ENCODE measurements at places on chromosomes 5 and 9.

GRCh38 chr5:5888284-5888683 lies 465.8 kb downstream of the ICE1 start:
- no peak overlapping the region for H3K4me3 ChIP-seq
- no peaks in the 10 kb centered on the region for H3K36me3 ChIP-seq
- no peaks in the 10 kb centered on the region for H3K27me3 ChIP-seq
- H3K4me1 ChIP-seq, result no peaks in the 10 kb centered on the region

- H3K27me3 ChIP-seq, result no peaks in the 10 kb centered on the region
- H3K36me3 ChIP-seq, result no peaks in the 10 kb centered on the region
- H3K27ac ChIP-seq, result no peak overlapping the region
- no peaks in the 10 kb centered on the region for H3K4me1 ChIP-seq
Observed at GRCh38 chr5:149792540-149793255, 62.6 kb downstream of the PPARGC1B start.

- H3K36me3 ChIP-seq, result no peaks in the 10 kb centered on the region
- peak; percentile 80 for DNase-seq
- no peaks in the 10 kb centered on the region for H3K27me3 ChIP-seq
- peak overlapping the region; percentile 80 for H3K4me3 ChIP-seq
- H3K4me1 ChIP-seq, result no peaks in the 10 kb centered on the region
Observed at GRCh38 chr5:32312197-32312594, 543 bp downstream of the MTMR12 start.

DNA sequence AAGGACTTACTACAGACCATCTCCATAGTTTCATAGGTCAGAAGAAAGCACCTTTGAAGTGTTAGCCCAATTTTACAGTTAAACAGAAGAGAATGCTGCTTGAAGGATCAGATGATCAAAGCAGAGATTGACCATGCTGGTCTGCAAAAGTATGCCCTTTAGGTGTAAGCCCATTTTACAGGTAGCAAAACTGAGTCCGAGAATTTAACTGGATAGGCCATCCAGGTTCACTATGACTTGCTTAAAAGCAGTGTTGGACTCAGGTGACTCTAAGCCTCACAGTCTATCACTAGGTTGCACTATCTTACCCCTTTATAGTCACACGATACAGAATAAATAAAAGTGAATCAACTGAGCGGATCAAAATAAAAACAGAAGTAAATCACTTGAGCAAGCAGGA lies 212.7 kb downstream of the DCP2 start:
- H3K27ac ChIP-seq, result no peak overlapping the region
- no peaks in the 10 kb centered on the region for H3K36me3 ChIP-seq
- no peak for DNase-seq
- H3K27me3 ChIP-seq, result no peaks in the 10 kb centered on the region
- no peak overlapping the region for H3K4me3 ChIP-seq

DNA sequence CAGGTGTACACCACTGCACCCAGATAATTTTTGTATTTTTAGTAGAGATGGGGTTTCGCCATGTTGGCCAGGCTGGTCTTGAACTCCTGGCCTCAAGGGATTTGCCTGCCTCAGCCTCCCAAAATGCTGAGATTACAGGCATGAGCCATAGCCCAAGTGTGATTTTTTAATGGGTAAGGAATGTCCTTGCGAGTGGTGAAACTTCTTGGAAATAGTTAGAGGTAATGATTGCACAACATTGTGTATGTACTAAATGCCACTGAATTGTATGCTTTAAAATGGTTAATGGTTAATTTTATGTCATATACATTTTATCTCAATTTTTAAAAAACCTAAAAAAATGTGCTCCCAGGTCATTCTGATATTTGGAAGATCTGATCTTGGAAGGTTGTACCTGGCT lies 59.9 kb upstream of the IL6ST start:
- peaks cover 19% of the 10 kb centered on the region for H3K4me1 ChIP-seq
- no peaks in the 10 kb centered on the region for H3K36me3 ChIP-seq
- H3K27ac ChIP-seq, result no peak overlapping the region
- no peak overlapping the region for H3K4me3 ChIP-seq

- H3K27me3 ChIP-seq, result no peaks in the 10 kb centered on the region
- H3K4me3 ChIP-seq, result no peak overlapping the region
- H3K4me1 ChIP-seq, result no peaks in the 10 kb centered on the region
- no peak overlapping the region for H3K27ac ChIP-seq
Observed at GRCh38 chr5:15722305-15722704, 222.3 kb downstream of the FBXL7 start.

DNA sequence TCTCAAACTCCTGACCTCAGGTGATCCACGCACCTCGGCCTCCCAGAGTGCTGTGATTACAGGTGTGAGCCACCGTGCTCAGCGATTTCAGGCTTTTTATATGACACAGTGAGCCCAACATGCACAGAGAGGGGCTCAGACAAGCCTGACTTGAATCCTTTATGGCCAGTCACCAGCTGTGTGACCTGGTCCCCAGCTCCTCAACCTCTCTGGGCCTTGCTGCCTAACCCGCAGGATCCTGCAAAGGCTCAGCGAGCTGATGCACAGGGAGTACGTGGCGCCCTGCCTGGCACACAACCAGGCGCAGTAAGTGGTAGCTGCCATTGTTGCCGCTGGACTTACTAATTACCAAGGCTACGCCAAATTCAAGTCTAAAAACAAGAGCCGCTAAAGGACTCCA lies 16.6 kb upstream of the NCS1 start:
- no peak overlapping the region for H3K4me3 ChIP-seq
- H3K36me3 ChIP-seq, result no peaks in the 10 kb centered on the region
- no peak for DNase-seq
- H3K27ac ChIP-seq, result no peak overlapping the region

DNA sequence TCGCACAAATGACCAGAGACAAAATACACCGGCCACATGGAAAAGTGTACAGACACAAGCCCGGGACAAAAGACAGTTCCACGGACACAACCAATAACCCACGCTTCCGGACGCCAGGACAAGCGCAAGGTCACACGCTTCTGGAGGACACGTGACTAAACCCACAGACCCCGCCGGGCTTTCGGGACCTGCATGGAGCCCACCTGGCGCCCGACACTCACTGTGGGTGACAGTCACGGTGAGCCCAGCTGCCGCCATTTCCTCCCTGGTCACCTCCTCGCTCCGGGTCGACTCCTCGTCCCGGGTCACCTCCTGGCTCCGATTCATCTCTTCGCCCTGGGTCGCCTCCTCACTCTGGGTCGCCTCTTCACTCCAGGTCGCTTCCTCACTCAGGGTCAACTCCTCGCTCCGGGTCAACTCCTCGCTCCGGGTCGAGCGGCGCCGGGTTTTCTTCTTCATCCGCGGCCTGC lies 470 bp downstream of the BAG1 start:
- peak; percentile 63 for DNase-seq
- peak overlapping the region; percentile 76 for H3K27ac ChIP-seq
- H3K36me3 ChIP-seq, result no peaks in the 10 kb centered on the region
- no peaks in the 10 kb centered on the region for H3K27me3 ChIP-seq
- H3K4me3 ChIP-seq, result peak overlapping the region; percentile 95

- H3K36me3 ChIP-seq, result no peaks in the 10 kb centered on the region
- H3K27ac ChIP-seq, result no peak overlapping the region
- H3K27me3 ChIP-seq, result no peaks in the 10 kb centered on the region
- no peak for DNase-seq
Observed at GRCh38 chr9:25412646-25413045, 265.6 kb downstream of the TUSC1 start.

DNA sequence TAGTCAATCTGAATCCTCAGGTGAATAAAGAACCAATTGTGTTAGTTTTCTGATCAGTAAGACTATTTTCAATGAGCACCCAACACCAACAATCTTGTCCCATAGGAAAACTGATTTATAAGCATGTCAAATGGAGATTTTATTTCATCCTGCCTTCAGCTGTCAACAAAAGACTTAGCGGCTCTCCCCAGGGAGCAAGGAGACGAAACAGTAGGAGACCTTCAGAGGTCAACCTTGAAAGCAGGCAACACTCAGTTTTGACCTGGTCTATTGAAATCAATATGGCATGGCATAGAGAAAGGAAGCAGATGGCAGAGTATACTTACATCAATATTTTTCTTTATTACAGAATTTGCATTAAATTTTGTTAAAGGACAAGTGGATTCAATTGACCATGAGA lies 34.1 kb downstream of the ZNF622 start:
- H3K4me3 ChIP-seq, result no peak overlapping the region
- no peaks in the 10 kb centered on the region for H3K4me1 ChIP-seq
- H3K36me3 ChIP-seq, result no peaks in the 10 kb centered on the region

- no peak for DNase-seq
- H3K36me3 ChIP-seq, result peaks cover 8% of the 10 kb centered on the region
- no peaks in the 10 kb centered on the region for H3K27me3 ChIP-seq
- no peaks in the 10 kb centered on the region for H3K4me1 ChIP-seq
- no peak overlapping the region for H3K4me3 ChIP-seq
- no peak overlapping the region for H3K27ac ChIP-seq
Observed at GRCh38 chr5:65812648-65813047, 90.6 kb downstream of the NLN start.

DNA sequence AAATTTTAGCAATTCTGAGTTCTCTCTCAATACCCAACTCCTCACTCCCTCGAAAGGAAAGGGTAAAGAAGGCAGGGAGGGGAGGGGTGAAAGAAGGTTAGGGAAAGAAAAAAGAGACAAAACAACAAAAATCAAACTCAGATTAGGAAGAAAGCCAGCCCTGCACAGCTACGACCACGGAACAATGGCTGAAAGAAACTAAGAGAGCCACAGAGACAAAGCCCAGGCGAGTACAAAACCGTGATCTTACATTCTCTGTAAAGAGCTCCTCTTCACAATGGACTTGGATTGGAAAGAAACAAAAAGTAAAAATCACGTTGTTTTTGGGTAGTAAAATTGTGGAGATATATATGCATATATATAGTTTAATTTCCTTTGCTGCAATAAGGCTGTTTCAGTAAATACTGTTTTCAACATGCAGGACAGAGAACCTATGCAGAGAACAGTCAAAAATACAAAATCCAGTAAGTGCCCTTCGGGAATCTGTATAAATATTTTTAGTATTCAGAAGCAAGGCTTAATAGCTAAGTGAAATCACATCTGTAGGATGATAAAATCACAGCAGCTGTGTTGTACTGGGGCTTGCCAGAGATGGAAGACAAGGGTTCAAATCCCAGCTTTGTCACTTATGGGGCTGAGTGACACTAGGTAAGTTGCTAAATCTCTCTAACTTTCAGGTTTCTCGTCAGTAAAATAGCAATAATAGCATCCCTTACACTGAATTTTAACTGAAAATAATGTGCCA lies 16.9 kb downstream of the PSMB7 start:
- H3K27me3 ChIP-seq, result no peaks in the 10 kb centered on the region
- H3K4me3 ChIP-seq, result no peak overlapping the region
- no peaks in the 10 kb centered on the region for H3K36me3 ChIP-seq
- no peak overlapping the region for H3K27ac ChIP-seq
- no peaks in the 10 kb centered on the region for H3K4me1 ChIP-seq
- no peak for DNase-seq

- peak overlapping the region; percentile 91 for H3K27ac ChIP-seq
- no peaks in the 10 kb centered on the region for H3K4me1 ChIP-seq
- no peak for DNase-seq
- peak overlapping the region; percentile 57 for H3K4me3 ChIP-seq
- H3K36me3 ChIP-seq, result no peaks in the 10 kb centered on the region
- no peaks in the 10 kb centered on the region for H3K27me3 ChIP-seq
Observed at GRCh38 chr5:67005737-67006499, 190.7 kb downstream of the CD180 start.

GRCh38 chr5:161400583-161400982 lies 145.9 kb downstream of the GABRB2 start:
- H3K4me1 ChIP-seq, result no peaks in the 10 kb centered on the region
- H3K27ac ChIP-seq, result no peak overlapping the region
- DNase-seq, result no peak
- no peak overlapping the region for H3K4me3 ChIP-seq

GRCh38 chr5:109660301-109660700 lies 29.4 kb upstream of the MAN2A1 start:
- H3K4me3 ChIP-seq, result no peak overlapping the region
- no peaks in the 10 kb centered on the region for H3K36me3 ChIP-seq
- H3K27me3 ChIP-seq, result no peaks in the 10 kb centered on the region
- no peak overlapping the region for H3K27ac ChIP-seq
- DNase-seq, result no peak
- no peaks in the 10 kb centered on the region for H3K4me1 ChIP-seq

- no peaks in the 10 kb centered on the region for H3K27me3 ChIP-seq
- no peaks in the 10 kb centered on the region for H3K36me3 ChIP-seq
- H3K4me3 ChIP-seq, result no peak overlapping the region
- DNase-seq, result no peak
- no peaks in the 10 kb centered on the region for H3K4me1 ChIP-seq
Observed at GRCh38 chr9:122475717-122476116, 2.0 kb downstream of the OR1J1 start.

- no peak for DNase-seq
- no peaks in the 10 kb centered on the region for H3K27me3 ChIP-seq
- H3K4me3 ChIP-seq, result no peak overlapping the region
- no peaks in the 10 kb centered on the region for H3K4me1 ChIP-seq
- peaks cover 7% of the 10 kb centered on the region for H3K36me3 ChIP-seq
Observed at GRCh38 chr9:137744632-137745183, 125.9 kb downstream of the EHMT1 start.

DNA sequence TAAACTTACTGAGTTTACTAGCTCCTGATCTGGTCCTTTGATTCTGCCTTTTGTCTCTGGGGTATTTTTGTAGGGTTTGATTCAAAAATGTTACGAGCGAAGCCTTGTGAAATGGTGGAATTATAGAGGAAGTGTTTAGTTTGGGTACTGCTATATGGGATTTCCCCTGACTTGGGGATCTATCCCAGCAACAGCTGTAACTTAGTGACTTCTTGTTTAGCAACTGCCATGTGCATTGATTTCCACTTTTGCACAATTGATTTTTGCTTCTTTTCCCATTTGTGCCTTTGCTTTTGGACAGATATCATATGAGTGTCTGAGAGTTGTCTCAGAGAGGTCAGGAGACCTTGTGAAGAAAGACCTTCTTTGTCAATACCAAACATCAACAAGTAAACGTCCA lies 248.5 kb upstream of the DAP start:
- no peak for DNase-seq
- H3K4me1 ChIP-seq, result no peaks in the 10 kb centered on the region
- no peaks in the 10 kb centered on the region for H3K36me3 ChIP-seq
- H3K4me3 ChIP-seq, result no peak overlapping the region
- H3K27me3 ChIP-seq, result no peaks in the 10 kb centered on the region

GRCh38 chr9:15276328-15276938 lies 30.6 kb downstream of the TTC39B start:
- H3K36me3 ChIP-seq, result no peaks in the 10 kb centered on the region
- H3K4me1 ChIP-seq, result no peaks in the 10 kb centered on the region
- no peaks in the 10 kb centered on the region for H3K27me3 ChIP-seq
- no peak overlapping the region for H3K27ac ChIP-seq

GRCh38 chr5:175554296-175554695 lies 75.9 kb downstream of the SFXN1 start:
- H3K4me3 ChIP-seq, result no peak overlapping the region
- no peaks in the 10 kb centered on the region for H3K27me3 ChIP-seq
- H3K27ac ChIP-seq, result no peak overlapping the region
- H3K4me1 ChIP-seq, result no peaks in the 10 kb centered on the region
- no peak for DNase-seq

GRCh38 chr9:102101723-102102122 lies 363.3 kb upstream of the GRIN3A start:
- DNase-seq, result no peak
- no peaks in the 10 kb centered on the region for H3K27me3 ChIP-seq
- H3K4me3 ChIP-seq, result no peak overlapping the region
- H3K4me1 ChIP-seq, result no peaks in the 10 kb centered on the region

GRCh38 chr5:76583163-76584047 lies 39.8 kb downstream of the F2RL2 start:
- no peaks in the 10 kb centered on the region for H3K4me1 ChIP-seq
- no peaks in the 10 kb centered on the region for H3K36me3 ChIP-seq
